Hematopoietic multipotent progenitor cell (in vitro differentiated cells): ENCODE measurements at places on chromosomes 16 and 17. TPM values are rescaled to one million over a fixed set of nuclear protein-coding genes. Genes with fewer than 3 reads are reported as not detected.

GRCh38 chr17:77687921-77688320 is 270.6 kb upstream of the TNRC6C start:
- no peak for DNase-seq

DNA sequence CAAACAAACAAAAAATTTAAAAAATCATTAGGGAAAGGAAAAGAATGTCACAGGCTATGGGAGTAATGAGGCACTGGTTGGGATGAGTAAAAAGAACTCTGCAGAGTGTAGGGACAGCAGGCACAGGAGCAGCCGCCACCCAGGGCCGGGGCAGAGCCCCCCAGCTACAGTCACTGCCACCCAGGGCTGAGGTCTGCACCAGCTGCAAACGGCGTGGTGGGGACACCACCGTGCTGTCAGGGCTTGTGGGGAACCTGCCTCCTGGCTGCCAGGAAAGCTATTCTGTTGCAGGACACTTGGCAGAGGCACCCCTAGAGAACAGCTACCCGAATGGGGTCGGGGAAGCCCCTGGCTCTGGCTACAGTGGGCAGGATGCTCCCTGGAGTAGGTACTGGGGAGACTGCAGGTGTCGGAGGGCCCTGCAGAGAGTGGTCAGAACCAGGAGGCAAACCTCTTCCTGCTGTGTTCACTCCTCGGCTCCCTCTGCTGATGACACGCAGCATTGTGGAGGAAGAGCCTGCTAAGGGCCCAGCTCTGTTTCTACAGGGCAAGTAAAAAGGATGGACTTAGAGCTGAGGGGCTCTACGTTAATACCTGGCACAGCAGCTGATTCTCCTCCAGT is 32.3 kb upstream of the CAPN15 start:
- peak; percentile 40 for DNase-seq

- no peak for DNase-seq
Measured at GRCh38 chr17:39751016-39751543, 13.3 kb downstream of the GRB7 start.

DNA sequence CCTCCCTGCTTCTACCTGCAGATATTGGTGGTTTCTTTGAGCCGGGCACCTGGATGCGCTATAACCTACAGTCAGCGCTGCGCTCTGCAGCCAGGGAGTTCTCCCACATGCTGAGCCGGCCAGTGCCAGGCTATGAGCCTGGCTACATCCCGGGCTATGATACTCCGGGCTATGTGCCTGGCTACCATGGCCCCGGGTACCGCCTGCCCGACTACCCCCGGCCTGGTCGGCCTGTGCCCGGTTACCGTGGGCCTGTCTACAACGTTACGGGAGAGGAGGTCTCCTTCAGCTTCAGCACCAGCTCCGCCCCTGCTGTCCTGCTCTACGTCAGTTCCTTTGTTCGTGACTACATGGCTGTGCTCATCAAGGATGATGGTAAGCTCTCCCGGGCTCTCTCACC is 13.2 kb downstream of the CNTNAP1 start:
- no peak for DNase-seq

GRCh38 chr16:19700319-19700781 is 17.7 kb downstream of the KNOP1 start:
- no peak for DNase-seq

The CCL4 gene
- 1.6 TPM for total RNA-seq

The APOH gene
- not detected for total RNA-seq

The FBXL16 gene
- 0.54 TPM for total RNA-seq

The CDH3 gene
- total RNA-seq, result 0.27 TPM
